ENCODE measurements at places on chromosomes 16 and 17.

- no peak for DNase-seq
Observed at GRCh38 chr16:17155936-17156335, 314.8 kb downstream of the XYLT1 start.

DNA sequence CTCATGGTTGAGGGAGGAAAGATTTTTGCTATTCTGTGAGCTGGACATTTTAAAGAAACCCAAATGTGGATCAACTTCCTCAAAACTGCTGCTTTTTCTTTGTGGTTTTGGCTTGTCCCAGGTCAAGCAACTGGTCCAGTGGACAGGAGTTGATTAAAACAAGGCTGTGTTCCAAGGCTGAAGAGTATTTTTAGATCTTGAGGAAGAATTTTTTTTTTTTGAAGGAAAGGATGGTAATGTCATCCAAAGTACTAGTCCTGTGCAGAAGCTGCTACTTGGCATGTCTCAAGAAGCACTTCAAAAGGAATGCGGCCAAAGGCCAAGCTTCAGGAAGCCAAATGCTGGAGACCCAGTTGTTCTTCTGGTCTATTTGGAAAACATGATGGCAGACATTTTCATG is 8.0 kb upstream of the MYH2 start:
- no peak for DNase-seq

DNA sequence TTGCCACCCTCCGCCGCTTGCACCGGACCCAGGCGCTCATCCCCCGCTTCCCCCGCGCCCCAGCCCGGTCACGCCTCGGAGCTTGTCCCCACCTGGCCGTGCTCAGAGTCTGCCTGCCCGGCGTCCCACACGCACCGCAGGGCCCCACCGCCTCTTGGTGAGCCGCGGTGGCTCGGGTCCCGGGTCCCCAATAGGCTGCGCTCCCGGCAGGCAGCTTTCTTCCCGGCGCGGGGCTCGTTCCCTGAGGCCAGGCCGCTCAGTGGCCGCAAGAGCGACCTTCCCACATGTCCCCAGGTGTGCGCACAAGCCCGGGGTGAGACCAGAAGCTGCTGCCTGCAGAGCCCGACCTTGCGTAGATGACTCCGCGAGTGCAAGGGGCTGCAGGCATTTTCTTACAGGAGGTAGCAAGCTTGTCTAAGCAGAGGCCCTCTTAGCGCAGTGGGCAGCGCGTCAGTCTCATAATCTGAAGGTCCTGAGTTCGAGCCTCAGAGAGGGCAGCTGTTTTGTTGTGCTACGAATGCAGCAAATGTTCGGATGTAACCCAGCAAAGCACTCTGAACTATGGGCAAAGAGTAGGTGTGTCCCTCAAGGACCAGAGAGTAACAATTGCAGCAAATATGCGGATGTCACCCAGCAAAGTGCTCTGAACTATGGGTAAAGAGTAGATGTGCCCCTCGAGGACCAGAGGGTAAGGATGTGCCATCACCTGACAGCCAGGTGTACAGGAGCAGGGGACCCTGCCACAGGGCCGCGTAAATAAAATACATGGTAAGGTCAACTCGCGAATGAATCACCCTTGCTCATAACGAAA is 15.6 kb downstream of the TLE7 start:
- DNase-seq: peak; percentile 99

DNA sequence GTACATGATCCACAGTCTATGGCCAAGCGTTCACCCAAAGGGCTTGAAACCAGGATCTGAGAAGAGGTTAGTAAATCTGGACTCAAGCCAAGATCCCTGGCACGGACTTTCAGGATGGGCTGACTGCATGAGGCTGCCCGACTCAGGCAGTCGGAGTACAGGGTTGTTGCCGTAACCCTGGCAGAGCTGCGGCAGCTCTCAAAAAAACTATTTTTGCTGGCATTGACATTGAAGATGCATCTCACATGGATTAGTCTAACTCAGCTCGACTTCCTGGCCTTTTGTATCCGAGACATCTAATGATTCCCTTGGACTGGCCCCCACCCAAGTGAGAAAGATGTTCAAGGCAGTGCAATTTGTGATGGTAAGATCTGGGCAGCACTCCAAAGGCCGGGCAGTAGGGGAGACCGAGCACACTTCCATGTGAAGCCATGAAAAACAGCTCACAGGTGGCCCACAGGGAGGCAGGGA is 6.2 kb downstream of the SLC47A1 start:
- no peak for DNase-seq

DNA sequence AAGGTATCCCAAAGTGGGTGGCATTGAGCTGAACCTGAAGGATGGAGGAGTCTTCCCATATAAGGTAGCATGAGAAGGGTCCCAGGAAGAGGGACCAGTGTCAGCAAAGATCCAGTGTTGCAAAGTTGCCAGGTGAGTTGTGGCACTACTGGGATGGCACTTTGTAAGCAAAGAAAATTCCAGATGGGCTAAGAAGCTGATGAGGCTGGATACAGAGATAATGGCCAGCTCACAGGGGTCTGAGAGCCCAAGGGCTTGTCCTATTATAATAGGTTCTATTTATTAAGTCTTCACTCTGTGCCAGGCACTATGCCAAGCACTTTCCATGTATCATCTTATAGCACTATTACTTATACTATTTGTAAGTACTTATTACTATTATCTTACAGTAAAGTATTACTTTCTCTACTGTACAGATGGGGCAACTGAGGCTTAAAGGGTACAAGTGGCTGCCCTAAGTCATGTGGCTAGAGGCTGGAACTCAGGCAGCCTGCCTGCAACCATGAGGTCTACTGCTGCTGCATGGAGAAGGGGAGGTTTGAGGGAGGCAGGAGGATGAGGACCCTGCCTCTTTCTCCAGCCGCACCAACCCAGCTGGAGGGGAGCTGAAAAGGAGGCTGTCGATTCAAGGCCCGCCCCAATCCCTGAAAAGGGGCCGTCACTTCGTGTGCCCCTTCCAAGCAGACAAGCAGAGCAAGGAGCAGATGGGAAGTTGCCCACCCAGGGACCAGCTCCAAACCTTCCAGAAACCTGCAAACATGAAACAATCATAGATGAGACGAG is 86.5 kb downstream of the C16orf78 start:
- no peak for DNase-seq

DNA sequence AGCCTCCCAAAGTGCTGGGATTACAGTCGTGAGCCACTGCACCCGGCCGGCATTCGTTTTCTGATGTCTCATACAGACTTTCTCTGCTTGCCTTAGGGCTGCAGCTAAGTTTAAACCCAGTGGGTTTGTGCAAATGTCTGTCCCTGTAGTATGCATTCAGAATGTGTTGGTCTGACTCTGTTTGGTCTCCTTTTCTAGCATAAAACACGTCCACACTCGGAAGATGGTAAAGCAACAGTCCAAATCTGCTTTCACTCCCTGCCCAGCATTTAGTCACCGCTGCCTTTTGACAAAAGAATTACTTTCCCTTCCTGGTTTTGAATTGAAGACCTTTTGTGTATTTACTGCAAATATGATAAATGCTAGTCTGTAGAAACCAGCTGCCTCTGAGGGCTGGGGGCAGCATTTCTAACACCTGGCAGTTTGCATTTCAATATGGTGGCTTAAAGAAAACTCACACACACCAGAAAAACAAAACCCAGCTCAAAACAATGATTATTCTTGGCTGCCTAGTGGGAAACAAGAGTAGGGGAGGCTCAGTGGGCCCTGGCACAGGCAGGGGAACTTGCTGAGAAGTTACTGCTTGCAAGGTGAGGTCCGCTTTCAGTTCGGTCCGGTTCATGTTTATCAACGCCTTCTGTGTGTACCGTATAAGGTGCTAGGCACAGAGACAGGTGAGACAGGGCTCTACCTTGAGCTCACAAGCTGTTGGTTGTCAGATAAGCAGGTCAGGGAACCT is 56.9 kb downstream of the MSI2 start:
- no peak for DNase-seq

DNA sequence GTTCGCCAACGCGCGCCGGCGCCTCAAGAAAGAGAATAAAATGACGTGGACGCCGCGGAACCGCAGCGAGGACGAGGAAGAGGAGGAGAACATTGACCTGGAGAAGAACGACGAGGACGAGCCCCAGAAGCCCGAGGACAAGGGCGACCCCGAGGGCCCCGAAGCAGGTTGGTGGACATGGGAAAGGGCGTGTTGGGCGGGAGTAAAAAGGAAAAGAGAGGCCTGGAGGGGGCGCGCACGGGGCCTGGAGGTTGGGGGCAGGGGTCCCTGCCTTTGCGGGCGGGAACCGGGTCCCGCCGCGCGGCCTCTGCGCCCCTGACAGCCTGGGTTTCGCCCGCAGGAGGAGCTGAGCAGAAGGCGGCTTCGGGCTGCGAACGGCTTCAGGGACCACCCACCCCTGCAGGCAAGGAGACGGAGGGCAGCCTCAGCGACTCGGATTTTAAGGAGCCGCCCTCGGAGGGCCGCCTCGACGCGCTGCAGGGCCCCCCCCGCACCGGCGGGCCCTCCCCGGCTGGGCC is 2.1 kb downstream of the IRX5 start:
- DNase-seq: no peak

- no peak for DNase-seq
Observed at GRCh38 chr16:30527635-30528178, 1.3 kb upstream of the ZNF768 start.

DNA sequence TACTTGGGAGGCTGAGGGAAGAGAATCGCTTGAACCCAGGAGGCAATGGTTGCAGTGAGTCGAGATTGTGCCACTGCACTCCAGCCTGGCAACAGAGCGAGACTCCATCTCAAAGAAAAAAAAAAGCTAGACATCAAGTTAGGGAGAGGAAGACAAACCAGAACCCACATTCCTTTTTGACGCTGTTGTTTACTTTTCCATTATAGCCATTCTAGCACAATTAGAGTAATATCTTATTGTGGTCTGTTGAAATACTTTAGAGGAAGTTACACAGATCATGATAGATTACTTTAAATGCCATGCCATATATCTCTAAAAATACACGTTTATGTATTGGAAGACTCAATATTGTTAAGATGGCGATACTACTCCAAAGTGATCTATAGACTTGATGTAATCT is 16.5 kb upstream of the ABCC1 start:
- no peak for DNase-seq

DNA sequence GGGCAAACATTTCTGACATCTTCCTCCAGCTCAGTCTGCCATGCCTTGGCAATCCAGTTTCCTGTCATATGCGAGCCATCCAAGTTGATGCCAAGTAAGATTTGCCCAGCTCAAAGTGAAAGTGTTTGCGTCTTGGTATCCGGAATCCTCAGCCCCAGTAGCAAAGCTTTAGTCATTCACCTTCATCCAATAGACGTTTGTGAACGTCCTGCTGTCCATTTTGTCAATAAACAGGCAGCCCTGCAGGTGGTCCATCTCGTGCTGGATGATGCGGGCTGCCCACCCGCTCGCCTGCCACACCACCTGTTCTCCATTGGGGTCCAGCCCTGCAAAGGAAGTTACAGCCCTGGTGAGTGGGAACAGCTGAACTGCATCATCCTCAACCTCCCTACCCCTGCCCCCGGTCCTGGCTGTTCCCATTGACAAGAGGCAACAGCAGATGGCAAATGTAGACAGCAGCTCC is 1.5 kb downstream of the PDF start:
- DNase-seq: no peak

- DNase-seq: peak; percentile 4
Observed at GRCh38 chr16:50067290-50067853, 1.6 kb downstream of the HEATR3 start.

DNA sequence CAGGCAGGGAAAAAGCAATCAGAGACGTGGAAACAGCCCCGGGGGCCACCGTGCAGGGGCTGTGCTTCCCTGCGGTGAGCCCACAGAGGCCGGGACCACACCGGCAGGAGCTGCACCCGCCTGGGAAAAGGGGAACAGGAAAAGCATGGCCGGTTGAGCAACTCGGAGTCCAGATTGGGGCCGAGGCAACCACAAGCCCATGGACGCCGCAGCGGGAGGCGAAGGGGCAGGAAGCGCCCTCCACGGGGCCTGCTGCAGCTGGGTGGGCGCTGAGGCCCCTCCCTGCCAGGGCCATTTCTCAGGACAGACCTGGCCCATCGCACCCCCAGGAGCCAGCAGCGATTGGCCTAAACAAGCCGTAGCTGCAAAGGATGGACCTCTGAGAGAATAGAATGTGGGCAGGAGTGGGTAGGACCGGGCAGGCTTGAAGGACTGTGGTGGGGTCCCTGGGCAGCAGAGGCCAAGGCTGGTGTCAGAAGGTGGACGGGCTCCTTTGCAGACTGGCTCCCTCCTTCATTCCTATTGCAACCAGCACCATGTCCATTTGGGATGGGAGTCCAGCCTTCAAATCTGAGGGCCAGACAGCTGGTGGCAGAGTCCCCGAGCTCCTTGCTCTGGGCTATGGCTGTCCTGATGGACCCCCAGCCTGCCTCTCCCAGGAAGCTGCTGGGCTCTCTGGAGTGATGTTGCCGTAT is 30.4 kb downstream of the COX4I1 start:
- no peak for DNase-seq

GRCh38 chr16:85777583-85778310 is 21.6 kb downstream of the EMC8 start:
- DNase-seq: no peak

DNA sequence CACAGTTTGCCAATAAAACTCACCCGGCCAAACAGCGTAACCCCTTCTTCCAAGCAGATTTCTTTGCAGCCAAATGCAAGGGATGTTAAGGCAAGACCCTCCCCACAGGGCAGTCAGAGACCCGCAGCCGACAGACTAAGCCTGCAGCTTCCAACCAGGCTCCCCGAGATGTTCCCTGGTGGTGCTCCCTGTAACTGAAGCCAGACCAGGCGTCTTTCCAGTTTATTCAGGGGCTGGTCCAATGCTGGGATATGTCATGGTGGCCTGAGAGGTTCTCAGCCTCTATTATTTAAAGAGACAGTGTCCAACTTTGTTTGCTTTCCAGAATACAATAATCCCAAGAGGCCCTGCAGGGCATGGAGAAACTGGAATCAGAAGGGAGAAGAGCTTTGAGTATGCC is at the start of gene PMP22:
Gene PMP22 (minus strand): TSS at position 196 of the 400 bp plus-strand sequence. CDS start 4,599 bp downstream, outside the sequence.
- no peak for DNase-seq

DNA sequence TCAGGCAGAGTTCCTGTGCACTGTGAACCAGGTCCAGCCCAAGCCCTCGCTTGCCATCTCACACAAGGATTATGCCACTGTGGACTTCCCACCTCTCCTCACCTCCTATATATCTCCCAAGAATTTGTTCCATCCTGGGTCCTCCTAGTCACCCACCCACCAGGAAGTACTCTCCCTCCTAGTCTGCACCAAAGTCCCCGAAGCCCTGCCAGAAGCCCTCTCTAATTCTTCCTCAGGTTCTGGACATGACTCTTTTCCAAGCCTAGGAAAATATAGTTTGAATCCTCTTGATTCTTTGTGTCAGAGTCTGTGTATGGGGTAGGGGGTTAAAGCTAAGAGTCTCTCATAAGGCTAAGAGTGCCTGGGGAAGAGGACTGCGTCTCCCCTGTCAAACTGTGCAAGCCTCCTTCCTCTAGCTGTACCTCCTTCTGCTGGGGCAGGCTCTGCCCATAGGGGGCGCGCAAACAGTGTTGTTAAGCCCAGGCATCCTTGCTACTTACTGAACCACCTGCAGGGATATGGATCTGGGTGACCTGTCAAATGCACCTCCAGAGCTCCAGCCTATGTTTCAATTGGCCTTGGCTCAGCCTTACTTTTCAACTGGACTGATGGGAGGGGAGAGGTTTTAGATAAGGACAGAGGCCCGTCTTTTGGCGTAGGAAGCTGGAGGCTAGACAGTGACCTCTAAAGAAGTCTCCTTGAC is 16.6 kb upstream of the DLX4 start:
- peak; percentile 55 for DNase-seq

Measured in keratinocyte (primary cell).